ENCODE measurements at places on chromosomes 6 and 20.

DNA sequence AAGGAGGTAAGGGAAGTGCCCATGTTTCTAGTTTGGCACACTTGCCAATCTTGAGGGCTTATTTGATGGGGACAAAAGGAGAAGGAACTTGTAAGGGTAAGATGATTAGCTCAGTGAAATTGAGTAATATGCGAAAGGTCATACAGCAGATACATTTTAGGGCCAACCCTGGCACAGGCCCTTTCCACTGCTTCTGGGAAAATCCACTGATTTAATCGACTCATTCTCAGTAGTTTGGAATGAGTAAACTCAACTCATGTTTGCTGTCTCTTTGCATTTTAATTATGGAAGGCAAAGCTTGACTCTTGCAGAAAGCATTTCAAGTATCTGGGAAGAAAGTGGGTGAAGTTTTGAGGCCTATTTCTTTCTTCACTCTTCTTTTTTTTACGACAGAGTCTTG is 20.0 kb downstream of the PHF20 start:
- DNase-seq: no peak

- DNase-seq: no peak
Observed at GRCh38 chr6:40392589-40392988, 194.6 kb downstream of the LRFN2 start.

- DNase-seq: no peak
Observed at GRCh38 chr6:40539853-40540252, 47.3 kb downstream of the LRFN2 start.

DNA sequence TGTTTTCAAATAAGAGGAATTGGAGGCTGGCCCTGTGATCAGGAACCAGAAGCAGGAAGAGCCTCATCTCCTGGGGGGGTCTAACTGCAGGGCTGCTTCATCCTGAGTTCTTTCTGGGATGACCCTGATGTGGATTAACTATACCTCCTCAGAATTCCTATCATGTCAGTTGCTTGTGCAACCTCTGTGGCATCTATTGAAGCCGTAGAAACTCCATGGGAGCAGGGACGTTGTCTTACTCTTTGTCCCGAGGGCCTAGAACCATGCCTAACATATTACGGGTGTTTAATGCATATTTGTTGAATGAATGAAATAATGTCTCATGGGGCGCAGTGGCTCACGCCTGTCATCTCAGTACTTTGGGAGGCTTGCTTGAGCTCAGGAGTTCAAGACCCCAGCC is 110.1 kb upstream of the AGPAT4 start:
- DNase-seq: no peak

DNA sequence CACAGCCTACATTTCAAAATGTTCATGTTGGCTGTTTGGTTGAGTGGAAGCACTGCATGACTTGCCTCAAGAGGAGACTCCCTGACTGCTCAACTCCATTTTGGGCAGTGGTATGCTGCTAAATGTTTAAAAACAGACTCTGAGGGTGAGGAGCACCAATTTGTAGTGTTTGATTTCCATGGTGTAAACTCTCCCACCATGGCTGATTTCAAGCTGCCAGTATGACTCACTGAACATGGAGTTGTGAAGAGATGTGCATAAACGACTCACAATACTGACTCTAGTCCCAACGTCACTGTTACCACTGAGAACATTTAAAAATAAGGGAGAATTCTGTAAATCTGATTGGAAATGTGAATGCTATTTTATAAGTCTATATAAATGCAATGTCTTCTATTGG is 70.4 kb downstream of the BACH2 start:
- no peak for DNase-seq

- DNase-seq: no peak
Observed at GRCh38 chr20:50386641-50386960, 123.6 kb upstream of the PTPN1 start.

DNA sequence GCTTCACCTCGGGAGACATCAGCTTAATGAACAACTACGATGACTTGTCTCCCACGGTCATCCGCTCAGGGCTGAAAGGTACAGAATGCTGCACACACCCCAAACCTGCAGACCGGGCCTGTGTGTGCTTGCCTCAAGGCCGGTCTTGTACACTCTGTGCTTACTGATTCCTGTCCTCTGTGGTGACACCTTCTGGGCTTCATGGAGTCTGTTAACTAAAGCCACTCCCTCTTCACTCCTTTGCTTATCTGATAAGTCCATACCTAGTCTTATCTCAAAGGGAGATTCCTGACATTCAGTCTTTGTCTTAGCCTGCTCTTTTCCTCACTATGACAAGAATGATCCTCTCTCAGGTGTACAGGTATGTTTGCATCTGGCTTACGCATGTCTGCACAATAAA is 107.7 kb upstream of the TMEM181 start:
- no peak for DNase-seq

- DNase-seq: no peak
Observed at GRCh38 chr6:37943436-37944058, 124.0 kb downstream of the ZFAND3 start.

- no peak for DNase-seq
Observed at GRCh38 chr6:44626616-44627015, 239.1 kb downstream of the CDC5L start.

- no peak for DNase-seq
Observed at GRCh38 chr6:62516291-62517141, 230.5 kb upstream of the KHDRBS2 start.

- DNase-seq: no peak
Observed at GRCh38 chr6:78909391-78909790, 42.0 kb downstream of the IRAK1BP1 start.

GRCh38 chr6:14444295-14444972 is 326.9 kb downstream of the CD83 start:
- DNase-seq: no peak

- peak; percentile 43 for DNase-seq
Observed at GRCh38 chr20:24962510-24962909, 13.4 kb downstream of the CST7 start.

GRCh38 chr20:59025086-59025485 is 5.9 kb downstream of the TUBB1 start:
- DNase-seq: no peak

GRCh38 chr6:55902796-55903195 is 27.4 kb upstream of the BMP5 start:
- no peak for DNase-seq

DNA sequence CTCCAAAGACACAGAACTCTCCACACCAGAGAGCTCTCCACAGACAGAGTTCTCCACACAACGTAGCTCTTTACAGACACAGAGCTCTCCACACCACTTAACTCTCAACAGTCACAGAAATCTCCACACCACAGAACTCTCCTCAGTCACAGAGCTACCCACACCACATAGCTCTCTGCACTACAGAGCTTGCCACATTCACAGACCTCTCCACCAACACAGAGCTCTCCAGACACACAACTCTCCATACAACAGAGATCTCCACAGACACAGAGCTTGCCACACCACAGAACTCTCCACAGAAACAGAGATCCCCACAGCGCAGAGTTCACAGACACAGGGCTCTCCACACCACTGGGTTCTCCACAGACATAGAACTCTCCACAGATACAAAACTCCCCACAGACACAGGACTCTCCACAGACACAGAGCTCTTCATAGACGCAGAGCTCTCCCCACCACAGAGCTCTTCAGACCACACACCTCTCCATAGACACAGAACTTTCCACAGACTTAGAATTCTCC is 52.5 kb downstream of the ERMARD start:
- DNase-seq: no peak

- DNase-seq: no peak
Observed at GRCh38 chr20:40176098-40176841, 512.8 kb downstream of the MAFB start.

GRCh38 chr6:56556751-56557540 is 85.7 kb downstream of the DST start:
- no peak for DNase-seq

DNA sequence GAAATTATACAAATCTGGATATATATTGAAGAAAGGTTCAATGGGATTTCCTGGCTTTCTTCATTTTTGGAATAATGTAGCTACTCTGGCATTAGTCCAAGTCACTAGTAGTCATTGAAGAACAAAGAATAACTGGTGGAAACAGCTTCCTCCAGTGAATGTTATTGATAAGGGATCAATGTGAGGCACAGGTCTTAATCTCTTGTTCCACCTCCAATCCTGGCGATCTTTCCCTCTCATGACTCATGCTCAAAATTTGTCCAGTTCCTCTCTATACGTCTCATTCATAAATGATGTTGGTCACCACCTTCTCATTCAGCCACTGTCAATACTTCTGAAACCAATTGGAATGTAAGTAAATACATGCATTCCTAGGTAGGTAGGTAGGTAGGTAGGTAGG is 185.0 kb upstream of the BMP2 start:
- no peak for DNase-seq

GRCh38 chr20:5133998-5134397 is 7.2 kb downstream of the CDS2 start:
- no peak for DNase-seq

GRCh38 chr6:85192596-85192995 is 257.3 kb upstream of the NT5E start:
- DNase-seq: no peak

- no peak for DNase-seq
Observed at GRCh38 chr6:134614606-134615485, 296.9 kb upstream of the SGK1 start.

- DNase-seq: no peak
Observed at GRCh38 chr20:45429618-45430017, 13.7 kb downstream of the PIGT start.

- DNase-seq: no peak
Observed at GRCh38 chr6:138654715-138655634, 118.6 kb upstream of the CCDC28A start.

DNA sequence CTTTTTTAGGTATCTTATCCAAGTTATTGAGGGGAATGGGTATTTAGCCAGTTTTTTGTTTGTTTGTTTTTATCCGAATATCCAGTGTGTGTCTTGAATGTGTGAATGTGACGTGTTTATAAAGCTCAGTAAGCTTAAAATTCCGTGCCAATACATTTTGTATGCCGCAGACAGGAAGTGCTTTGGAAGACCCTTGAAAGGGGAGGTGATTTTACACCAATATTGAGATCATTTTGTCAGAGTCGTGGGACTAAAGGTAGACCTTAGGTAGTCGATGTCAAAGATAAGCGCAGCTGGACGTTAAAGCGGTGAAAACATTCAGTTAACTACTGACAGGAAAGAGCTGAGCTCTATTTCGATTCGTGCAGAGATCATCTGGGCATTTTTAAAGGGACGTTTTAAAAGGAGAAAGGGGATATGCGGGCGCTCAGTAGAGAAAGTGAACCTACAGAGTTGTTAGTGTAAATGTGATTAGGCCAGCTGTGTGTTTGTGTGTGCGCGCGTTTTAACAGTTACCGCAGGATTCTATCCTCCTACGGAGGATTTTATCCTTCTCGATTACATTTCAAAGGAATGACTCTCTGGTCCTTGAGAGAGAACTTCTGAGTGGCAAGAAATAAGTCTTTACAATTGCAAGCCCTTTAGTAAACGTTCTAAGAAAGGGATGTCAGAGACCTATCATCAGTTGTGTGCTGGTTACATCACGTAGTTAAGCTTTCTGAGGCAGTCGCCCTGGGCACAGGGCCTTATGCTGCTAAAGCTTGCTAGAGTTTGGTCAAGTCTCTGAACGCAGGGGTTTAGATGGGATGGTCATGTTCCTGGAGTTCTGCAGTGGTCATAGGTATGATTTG is 625 bp upstream of the ECHDC1 start:
- DNase-seq: no peak

GRCh38 chr20:62668441-62669027 is 26.2 kb downstream of the SLCO4A1 start:
- DNase-seq: peak; percentile 89

DNA sequence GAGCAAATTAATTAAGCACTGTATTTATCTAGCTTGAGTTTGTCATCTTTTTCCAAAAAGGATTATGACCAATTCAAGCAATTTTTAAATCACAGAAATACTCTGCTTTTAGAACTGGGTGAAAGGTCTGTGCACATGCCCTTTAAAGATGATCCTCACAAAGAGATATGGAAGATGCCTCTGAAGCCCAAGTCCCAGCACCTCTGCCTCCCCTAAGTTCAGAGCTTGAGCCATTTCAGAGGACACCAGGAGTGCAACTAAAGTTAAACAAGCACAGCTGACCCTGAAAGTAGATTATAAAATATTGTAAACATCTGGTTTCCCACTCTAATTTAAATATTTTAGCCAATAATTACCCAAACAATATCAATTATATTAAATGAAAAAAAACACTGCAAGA is 139.5 kb upstream of the BEND6 start:
- DNase-seq: no peak

DNA sequence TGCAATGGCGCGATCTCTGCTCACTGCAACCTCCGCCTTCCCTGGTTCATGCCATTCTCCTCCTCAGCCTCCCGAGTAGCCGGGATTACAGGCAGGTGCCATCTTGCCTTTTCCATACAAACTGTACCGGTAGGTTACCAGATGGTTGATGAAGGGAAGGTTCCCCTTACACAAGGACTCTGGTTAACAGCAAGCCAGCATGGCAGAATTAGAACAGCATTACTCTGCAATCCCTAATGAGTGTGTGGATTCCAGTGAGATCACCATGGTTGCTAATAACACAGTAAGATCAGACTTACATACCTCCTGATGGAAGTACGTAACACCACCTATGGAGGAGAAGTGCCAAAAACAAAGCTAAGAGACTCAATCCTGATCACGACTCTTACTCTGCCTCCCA is 51.7 kb downstream of the TTI1 start:
- no peak for DNase-seq

DNA sequence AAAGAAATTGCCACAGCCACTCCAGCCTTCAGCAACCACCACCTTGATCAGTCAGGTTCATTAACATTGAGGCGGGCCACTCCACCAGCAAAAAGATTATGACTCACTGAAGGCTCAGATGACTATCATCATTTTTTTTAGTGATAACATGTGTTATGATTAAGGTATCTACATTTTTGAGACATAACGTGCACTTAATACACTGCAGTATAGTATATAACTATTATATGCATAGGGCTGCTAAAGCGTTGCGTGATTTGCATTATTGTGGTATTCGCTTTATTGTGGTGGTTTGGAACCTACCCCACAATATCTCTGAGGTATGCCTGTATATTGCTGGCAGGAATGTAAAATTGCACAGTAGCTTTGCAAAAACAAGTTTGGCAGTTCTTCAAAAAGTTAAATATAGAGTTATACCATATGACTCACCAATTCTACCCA is 6.8 kb upstream of the RIPK1 start:
- DNase-seq: no peak

Data from NCI-H1694 (cell line).